G401 (cell line): ENCODE measurements at places on chromosomes 2 and 18. TPM values are rescaled to one million over a fixed set of nuclear protein-coding genes. Genes with fewer than 3 reads are reported as not detected.

ANKRD30BL gene
- total RNA-seq: not detected in 2 replicates

EPAS1 gene
- 0.03 TPM in 1 of 2 replicates, not detected in the other for total RNA-seq

MROH2A gene
- total RNA-seq: not detected in 2 replicates

ZC3H15 gene
- total RNA-seq: 114 and 136 TPM in 2 replicates

NTSR2 gene
- not detected in 2 replicates for total RNA-seq

DYNAP gene
- total RNA-seq: not detected in 2 replicates

GATA6 gene
- total RNA-seq: 0.31 and 2.6 TPM in 2 replicates

RPRM gene
- 76.1 and 102 TPM in 2 replicates for total RNA-seq
